ENCODE measurements at places on chromosomes 2 and 18.
A peak's percentile ranks its signal among the peaks of the same experiment; 100 is the strongest.

DNA sequence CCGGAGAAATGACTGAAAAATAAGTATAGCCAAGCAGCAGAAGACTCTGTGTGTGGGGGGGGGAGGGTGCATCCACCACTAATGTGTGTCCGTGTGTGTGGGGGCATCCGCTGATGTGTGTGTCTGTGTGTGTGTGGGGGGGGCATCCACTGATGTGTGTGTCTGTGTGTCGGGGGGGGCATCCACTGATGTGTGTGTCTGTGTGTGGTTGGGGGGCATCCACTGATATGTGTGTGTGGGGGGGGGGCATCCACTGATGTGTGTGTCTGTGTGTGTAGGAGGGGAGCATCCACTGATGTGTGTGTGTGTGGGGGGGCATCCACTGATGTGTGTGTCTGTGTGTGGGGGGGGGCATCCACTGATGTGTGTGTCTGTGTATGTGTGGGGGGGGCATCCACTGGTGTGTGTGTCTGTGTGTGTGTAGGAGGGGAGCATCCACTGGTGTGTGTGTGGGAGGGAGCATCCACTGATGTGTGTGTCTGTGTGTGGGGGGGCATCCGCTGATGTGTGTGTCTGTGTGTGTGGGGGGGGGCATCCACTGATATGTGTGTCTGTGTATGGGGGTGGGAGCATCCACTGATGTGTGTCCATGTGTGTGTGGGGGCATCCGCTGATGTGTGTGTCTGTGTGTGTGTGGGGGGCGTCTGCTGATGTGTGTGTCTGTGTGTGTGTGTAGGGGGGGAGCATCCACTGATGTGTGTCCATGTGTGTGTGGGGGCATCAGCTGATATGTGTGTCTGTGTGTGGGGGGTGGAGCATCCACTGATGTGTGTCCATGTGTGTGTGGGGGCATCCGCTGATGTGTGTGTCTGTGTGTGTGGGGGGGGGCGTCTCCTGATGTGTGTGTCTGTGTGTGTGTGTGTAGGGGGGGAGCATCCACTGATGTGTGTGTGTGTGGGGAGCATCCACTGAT, 125.0 kb downstream of the NFATC1 start:
- no peak for DNase-seq

DNA sequence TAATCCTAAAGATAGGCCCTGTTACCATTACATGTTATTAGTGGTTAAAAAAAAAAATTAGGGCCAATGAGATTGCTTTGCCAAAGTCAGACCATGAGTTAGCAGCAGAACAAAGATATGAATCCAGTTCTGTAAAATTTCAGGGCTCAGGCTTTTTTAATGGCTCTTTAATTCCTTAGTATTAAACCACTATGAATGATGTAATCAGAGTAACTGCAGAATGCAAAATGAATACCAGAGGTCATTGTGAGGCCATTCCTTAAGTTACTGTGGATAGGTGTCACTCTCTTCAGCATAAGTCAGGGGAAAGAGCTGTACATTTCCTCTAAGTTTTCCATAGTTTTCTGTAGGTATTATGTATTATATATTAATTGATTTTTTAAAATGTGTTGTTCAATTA, 42.2 kb upstream of the TBR1 start:
- no peak for DNase-seq

DNA sequence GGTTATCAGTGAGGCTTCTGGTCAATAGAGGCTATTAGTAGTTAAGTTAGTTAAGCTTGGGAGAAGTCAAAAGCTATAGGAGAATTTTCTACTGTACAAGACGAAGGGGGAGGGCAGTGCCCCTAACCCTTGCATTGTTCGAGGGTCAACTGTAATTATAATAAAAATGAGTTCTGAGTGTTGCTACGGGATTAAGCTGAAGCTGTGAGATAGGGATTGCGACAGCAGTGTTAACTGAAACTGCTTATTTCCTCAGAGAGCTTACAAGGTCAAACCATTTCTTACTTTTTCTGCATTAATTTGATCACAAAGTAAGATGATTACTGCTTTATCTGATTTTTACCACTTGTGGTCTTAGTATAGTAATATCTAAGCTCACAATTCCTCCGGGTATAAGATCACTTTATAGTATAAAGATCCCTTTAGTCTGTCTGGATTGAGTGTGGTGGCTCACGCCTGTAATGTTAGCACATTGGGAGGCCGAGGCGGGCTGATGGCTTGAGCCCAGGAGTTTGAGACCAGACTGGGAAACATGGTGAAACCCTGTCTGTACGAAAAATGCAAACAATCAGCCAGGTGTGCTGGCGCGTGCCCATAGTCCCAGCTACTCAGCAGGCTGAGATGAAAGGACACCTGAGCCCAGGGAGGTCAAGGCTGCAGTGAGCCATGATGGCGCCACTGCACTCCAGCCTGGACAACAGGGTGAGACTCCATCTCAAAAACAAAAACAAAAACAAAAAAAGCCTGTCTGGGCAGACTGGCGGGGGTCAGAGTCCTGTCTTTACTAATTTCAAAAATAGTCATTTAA, 119.5 kb upstream of the TLK1 start:
- no peak for DNase-seq

GRCh38 chr2:74824679-74825078, 9.2 kb upstream of the HK2 start:
- no peak for DNase-seq

GRCh38 chr2:112959109-112959812, 18.5 kb upstream of the IL36G start:
- DNase-seq = no peak

DNA sequence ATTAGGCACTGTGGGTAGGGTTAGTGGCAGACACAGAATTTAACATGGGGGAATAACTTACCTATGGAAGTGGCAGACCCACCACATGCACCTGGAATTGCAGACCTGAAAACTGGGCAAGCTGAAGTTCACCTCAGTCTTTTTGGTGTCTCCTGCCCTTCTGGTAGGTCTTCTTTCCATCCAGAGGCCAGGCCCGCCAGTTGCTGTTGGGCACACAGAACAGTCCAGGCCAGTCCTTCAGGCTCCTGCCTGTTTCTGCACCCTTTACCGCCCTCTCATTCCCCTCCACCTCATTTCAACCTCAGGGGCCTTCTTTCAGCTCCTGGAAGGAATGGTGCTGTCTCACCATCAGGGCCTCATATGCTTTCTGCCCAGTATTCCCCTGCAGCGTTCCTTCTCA, 358.9 kb upstream of the ETAA1 start:
- no peak for DNase-seq

DNA sequence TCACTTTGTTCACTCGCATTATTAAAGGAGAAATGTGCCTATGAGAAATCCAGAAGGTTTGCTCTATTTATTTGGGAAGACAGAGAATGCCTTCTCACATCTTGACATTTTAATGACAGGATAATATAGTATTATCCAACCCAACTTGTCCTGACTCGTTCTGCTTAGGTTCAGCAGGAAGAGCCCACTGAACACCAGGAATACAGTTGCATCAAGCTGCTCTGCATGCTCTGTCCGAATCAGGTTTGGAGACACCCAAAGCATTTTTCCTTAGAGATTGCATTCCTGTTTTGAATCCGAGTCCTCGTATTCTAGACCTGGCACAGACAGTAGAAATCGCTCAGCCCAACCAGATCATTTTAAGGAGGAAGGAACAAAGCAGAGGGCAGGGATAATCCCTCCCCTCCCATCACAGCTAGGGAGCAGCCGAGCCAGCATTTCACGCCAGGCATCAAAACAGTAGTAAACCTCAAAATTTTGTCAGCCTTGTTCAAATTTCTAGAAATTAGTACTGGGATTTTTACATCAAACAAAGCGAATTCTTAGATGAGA, 837.4 kb upstream of the ID2 start:
- no peak for DNase-seq

- DNase-seq = peak; percentile 83
Observed at GRCh38 chr18:77207540-77207939, 42.1 kb upstream of the GALR1 start.

- no peak for DNase-seq
Observed at GRCh38 chr2:139924070-139924469, 1143.9 kb upstream of the NXPH2 start.
